ENCODE measurements at places on chromosomes 7 and 10.

DNA sequence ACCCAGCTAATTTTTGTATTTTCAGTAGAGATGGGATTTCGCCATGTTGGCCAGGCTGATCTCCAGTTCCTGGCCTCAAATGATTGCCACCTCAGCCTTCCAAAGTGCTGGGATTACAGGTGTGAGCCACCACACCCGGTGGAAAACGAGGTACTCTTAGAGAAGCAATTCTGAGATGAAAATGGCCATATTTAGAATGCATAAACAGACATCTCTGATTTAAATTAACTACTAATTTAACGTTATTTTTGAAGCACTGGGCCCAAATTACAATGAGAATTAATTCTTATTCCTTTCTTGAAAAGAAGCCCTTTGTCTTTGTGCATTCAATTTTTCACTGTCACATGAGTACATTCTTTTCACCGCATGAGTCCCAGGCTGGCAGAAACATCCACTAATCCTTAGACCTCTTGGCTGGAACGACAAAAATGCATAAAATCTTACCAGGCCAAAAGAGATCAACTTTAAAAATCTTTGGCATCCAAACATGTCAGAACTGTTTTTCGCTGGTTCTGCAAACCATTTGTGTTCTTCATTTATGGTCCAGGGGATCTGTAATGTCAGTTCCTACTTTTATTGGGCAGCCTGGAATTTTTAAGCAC, 60.1 kb upstream of the CAPZA2 start:
- peak; percentile 88 for DNase-seq

DNA sequence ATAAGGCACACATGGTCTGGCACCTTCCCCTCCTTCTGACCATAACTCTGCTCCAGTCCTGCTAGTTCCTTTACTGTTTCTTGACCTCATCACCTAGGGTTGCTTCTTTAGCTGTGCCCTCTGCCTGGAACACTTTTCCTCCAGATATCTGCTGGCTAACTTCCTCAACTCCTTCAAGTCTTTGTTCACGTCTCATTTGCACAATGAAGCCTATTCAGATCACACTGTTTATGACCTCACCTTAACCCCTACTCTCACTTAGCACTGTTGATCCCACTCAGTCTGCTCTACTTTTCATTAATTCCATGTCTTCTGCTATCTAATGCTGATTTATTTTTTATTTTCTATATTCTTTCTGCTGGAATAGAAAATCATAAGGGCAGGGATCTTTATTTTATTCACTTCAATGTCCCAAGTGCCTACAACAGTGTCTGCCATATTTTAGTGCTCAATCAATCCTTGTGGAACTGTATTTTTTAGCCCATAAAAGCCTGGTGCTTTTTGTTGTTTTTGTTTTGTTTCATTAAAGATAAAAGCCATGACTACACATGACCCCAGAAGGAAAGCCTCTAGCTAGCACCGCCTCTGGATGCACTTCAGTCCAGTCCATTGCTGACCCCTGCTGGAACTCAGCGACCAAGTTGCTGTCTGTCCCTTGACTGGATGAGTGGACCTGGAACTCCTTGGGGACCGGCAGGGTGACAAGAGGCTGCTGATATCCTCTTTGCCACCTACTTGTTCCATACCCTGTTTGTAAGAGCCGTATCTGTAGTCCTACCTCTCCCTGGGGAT, 12.3 kb downstream of the KLF14 start:
- DNase-seq, result peak; percentile 74

DNA sequence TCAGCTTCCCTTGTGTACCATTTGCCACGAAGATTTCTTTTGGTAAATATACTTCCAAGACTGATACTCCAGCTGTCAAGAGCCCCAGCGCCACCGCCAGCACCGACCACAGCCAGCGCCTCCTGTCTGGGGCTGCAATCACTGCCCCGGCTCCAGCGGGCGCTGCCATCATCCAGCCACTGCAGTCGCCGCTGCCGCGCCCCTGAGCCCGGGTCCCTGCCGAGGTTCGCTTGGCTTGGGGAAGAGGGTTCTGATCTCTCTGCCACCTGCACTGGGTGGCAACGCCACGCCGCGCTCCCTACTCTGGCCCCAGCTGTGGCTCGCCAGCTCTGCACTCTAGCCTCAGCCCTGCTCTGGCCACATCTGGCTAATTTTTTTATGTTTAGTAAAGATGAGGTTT, 57.7 kb upstream of the ZNF138 start:
- no peak for DNase-seq

DNA sequence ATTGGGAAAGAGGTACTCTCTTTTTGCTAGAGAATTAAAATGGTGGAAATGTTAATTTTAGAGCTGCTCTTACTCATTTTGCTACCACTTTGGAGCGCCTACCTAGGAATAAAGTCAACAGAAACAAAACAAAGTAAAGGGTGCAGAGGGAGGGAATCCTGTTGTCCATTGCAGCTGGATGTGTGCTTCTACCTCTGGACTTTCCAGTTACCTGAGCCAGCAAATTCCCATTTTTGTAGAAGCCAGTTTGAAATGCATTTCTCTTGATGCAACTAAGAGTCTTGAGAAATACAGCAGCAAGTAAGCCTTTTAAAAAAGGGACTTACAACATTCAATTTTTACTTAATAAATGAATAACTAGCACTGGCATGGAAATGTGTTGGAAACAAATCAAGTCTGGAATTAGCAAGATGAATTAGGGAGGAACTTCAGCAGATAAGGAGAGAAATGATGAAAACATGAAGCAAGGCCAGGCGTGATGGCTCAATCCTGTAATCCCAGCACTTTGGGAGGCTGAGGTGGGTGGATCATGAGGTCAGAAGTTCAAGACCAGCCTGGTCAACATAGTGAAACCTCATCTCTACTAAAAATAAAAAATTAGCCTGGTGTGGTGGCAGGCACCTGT, 113.5 kb upstream of the CTTNBP2 start:
- DNase-seq, result no peak

GRCh38 chr7:36474283-36475010, 84.8 kb downstream of the ANLN start:
- peak; percentile 51 for DNase-seq

- DNase-seq, result peak; percentile 70
Observed at GRCh38 chr7:107879400-107880035, 11.5 kb upstream of the DLD start.

DNA sequence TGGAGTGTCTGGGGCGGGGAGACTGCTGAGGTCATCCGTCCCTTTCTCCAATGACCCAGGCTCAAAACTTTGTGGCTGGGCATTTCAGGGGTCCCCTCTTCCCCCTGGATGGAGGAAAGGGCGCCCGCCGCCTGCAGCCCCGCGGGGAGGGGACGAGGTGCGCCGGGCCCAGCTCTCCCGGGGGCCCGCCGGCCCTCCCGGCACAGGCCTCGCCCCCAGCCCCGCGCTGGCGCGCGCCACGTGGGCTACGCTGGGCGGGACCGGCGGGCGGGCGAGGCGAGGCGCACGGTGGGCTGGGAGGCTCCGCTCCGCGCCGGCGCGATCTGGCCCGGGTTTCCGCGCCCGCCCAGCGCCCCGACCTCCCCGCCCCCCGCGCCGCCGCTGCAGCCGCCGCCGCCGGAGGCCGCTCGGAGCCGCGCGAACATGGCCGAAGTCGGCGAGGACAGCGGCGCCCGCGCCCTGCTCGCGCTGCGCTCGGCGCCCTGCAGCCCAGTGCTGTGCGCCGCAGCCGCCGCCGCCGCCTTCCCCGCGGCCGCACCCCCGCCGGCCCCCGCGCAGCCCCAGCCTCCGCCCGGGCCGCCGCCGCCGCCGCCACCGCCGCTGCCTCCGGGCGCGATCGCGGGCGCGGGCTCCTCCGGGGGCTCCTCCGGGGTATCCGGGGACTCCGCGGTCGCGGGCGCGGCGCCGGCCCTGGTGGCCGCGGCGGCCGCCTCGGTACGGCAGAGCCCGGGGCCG, at the start of gene FOXK1:
Gene FOXK1 (plus strand): TSS at position 410 of the 735 bp plus-strand sequence. CDS start 14 bp downstream, at position 424.
- peak; percentile 75 for DNase-seq

DNA sequence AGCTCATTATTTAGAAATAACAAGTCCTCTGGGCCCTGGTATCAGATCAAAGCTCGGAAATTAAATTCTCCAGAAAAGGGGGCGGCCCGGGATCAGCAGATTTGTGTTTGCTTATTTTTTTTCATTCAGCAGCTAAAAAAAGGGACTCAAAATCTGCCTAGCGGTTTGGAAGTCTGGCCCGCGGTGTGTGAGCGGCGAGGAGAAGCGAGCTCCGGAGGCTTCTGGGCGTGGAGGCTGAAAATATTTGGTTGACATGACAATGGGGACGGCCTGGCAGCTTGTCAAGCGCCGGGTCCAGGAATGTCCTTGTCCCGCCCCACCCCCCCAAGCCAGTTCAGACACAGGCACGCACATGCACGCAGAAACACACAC, 43.4 kb downstream of the FOXL3 start:
- peak; percentile 67 for DNase-seq

GRCh38 chr7:108086962-108087361, 43.2 kb downstream of the LAMB4 start:
- no peak for DNase-seq

DNA sequence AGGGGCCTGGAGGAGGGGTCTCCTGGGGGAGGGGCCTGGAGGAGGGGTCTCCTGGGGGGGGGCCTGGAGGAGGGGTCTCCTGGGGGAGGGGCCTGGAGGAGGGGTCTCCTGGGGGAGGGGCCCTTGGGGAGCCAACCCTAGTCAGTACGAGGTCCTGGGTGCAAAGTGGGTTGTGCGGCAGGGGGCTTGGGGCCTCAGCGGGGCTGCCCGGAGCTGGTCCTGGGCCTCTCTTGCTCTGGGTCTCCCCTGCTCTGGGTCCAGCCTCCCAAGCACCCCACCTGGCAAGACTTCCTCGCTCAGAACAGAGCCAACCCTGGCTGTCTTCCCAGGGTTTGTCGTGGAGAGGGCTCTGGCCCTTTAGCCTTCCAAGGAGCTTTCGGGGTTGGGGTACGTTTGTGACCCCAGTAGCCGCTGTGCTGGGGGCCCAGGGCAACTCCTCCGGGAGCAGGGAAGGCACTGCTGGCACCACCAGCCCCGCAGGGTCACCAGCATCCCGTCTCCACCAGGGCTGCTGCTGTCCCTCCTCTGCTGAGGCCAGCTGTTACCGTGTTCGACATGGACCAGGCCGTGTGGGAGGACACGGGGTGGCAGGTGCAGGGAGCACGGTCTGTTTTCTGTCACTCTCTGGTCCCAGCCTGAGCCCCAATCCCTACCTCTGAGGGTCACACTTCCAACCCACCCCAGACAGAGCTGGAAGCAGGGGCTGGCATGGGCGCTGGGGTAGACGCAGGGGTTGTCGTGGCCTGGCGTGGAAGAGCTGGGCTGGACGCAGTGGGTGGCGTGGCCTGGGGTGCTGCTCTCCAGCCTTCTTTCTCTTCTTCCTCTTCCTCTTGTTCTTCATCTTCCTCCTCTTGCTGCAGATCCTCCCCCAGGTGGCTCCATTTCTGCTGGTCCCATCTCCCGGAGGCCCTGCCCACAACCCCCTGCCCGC, 22.8 kb downstream of the PWWP2B start:
- no peak for DNase-seq

- DNase-seq, result peak; percentile 71
Observed at GRCh38 chr10:122342293-122343134, 32.0 kb upstream of the PLEKHA1 start.

- DNase-seq, result no peak
Observed at GRCh38 chr10:113175756-113176651, 226.0 kb downstream of the TCF7L2 start.

- no peak for DNase-seq
Observed at GRCh38 chr10:81108516-81109199, 571.0 kb downstream of the SH2D4B start.

DNA sequence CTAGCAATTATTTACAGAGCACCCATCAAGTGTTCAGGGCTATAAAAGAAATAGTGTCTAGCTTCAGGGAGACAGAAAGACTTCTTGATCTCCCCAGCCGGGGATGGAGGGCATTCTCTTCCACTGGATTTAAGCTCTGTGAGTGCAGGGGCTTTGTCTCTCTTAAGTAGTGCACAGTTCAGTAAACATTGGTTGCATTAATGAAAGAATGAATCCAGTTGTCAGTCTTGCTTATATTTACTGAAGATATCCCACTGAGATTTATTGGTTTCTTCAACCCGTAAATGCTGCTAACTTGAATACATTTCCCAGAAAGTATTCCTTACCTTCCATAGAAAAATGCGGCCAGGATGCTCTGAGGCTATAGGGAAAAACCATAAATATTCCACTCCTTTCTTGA, 41.9 kb downstream of the AUTS2 start:
- DNase-seq, result no peak

DNA sequence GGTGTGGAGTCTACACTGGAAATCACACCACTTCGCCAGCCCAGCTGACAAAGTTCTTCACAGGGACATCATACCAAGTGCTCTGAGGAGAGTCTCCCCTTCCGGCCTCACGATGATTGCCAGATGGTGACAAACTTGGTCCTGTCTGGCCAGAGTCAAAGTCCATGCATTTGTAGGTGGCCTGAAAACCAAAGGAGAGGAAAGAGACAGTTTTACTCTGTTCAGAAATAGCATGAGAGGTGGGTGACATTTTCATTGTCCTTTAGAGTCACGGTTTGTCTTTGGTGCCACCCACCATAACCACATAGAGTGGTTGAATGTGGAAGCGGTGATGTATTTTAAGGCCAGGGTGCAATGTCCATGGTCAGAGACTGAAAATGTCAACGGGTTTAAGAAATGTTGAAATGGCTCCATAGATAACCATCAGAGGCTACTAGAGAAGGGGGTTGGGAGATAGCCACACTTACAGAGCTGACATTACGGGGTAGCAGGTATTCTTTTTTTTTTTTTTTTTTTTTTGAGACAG, 33.0 kb downstream of the BTBD16 start:
- DNase-seq, result no peak

DNA sequence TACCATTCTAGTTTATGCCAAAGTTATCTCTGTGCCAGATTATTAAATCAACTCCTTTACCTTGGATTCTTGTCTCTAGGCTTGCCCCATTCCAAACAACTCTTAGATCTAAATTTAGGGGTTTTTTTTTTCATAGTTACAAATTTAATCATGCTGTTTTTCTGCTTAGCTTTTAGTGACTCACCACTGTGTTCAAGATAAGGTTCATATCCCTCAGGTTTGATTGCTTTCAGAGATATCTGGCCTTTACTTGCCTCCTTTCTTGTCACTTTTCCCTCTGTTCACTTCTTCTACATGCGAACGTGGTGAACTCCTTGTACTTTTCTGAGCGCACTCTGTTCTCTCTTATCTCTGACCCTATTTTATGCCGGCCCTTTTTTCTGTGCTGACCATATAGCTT, 78.2 kb downstream of the VPS50 start:
- peak; percentile 30 for DNase-seq

GRCh38 chr7:10998996-10999757, 25.5 kb downstream of the PHF14 start:
- DNase-seq, result no peak

DNA sequence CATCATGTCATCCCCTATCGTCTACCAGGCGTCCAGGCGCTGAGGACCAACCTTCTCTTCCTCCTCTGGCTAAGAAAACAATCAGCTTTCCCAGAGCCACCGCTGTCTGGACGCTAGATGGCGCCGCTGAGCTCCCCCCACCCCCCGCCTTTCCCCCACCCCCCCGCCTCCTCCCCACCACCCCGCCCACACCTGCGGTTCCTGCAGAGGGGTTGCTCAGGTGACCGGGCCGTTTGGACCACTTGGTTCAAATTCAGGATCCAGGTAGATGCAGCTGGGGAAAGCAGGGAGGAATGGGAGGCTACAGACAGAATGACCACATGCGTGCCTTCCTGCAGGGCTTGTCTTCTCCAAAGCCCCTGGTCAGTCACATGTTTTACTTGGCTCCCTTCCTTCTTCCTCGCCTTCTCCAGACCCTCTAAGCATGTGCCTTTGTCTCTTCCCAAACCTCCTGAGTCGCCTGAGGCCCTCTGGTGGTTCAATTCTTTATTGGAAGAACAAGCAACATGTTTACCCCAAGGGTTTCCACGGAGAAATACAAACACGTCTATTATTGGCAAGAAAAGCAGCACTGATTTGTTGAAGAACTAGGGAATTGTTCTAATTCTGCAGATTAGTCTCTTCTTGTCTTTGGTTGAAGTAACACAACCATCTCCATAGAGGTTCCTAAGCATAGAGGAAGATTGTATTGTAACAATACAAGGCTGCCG, 24.7 kb downstream of the AOC1 start:
- peak; percentile 58 for DNase-seq
